RPMI8226 (cell line): ENCODE measurements at places on chromosomes 4 and X.

- DNase-seq: no peak
Observed at GRCh38 chr4:7135389-7135746, 57.0 kb upstream of the SORCS2 start.

- DNase-seq: no peak
Observed at GRCh38 chrX:2933125-2933900, 4.2 kb upstream of the ARSD start.

GRCh38 chr4:159305129-159305528, 202.2 kb downstream of the RAPGEF2 start:
- DNase-seq: no peak

DNA sequence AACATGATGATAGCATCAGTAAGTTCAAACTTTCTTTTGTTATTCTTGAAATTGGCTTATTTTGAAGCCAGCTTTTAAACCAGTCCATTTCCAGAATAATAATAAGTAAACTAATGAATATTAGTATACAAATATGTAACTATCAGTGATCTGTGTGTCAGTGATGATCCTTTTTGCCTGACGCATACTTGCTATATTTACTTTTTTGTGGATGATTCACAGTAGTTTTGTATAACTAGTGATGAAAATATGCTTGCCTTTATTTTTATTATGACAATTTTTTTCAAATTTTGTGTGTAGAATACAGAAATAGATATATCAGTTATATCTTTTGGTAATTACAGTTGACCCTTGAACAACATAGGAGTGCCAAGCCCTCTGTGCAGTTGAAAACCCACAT, 49.5 kb downstream of the USP53 start:
- no peak for DNase-seq

DNA sequence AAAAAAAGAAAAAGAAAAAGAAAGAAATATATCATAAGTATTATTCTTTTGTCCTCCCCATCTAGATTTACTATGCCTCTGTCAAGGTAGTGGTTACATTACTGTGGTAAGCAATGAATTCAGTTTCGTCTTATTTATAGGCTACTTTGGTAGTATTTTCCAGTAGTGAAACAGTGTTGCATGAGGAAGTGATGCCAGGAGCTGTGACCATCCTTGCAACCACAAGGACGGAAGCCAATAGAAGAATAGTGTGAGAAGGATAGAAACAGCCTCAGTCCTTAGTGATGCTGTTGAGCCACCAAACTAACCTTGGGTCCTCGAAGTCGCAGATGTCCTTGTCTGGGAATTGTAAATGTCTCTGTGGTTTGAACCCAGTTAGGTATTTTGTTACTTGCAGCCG, 328.5 kb downstream of the PPP3CA start:
- DNase-seq: peak; percentile 10

DNA sequence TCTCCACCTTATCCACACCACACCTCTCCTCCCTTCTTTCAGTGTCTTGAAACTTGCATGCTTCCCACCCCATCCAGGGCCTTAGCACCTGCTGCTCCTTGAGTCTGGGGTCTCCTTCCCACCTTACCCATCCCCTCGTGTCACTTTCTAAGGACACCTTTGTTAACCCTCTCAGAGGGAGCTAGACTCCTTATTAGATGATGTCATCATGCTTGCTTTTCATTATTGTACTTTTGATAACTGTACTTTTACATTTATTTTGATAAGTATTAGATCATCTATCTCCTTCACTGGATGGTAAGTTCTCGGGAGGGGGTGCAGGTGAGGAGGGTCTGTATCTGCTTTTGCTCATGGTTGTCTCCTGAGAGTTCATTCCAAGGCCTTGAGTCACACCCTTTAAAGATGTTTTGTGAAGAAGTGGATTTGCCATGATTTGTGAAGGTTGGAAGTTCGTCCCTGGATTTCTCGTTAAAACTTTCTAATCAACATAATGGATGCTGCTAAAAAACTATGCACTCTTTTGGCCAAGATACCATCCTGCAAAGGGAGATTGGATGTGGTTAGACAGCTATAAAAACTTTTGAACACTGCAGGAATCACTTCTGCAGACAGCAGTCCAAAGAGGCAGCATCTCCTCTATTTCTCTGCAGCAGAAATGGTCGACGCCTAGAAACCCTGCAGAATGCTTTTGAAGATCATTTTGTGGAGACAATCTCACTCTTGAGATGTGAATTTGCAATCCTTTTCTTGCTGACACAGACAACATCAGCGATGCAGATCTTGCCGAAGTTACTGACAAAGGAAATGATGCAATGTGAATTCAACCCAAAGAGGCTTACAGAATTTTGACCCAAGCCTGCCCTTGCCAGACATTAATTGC, 69.6 kb downstream of the ENPP6 start:
- DNase-seq: no peak

DNA sequence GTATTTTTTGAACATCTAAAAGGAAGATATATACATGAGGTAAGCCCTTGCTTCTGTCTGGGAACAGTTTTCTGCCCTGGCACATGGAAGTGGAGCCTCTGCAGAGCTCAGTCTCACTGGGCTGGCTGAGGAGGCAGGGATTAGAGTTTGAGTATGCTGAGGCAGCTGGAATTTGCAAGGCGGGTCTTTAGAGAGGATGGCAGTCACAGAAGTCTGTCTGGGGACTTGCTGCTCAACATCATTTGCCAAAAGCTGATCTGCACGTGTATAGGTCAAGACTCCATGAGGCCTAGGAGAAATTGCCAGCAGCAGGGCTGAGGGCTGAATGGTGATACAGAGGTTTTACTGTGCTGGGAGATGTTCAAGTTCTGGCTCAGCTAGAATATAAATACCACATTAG, 163.6 kb upstream of the ANK2 start:
- DNase-seq: no peak

GRCh38 chr4:88803600-88804096, 106.0 kb upstream of the NAP1L5 start:
- no peak for DNase-seq

DNA sequence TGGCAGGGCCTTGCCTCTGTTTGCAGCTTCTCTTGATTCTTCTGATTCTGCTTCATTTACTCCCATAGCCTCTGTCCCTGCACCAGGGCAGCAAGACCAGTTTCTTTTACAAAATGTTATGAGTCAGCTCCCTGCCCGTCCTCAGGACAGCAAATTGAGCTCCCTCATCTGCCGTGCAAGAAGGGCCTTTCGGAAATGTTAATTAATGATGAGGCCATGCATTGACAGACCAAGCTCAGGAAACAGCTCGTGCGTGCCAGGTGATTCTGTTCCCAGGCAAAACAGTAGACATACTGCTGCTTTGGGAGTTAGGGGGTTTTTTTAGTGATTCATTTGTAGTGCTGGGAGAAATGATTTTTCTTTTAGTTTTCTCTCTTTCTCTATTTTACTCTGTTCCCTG, 231.7 kb downstream of the FBXW7 start:
- no peak for DNase-seq

GRCh38 chr4:45803994-45804393, 319.9 kb downstream of the GABRG1 start:
- no peak for DNase-seq

GRCh38 chr4:8553216-8553615, 27.0 kb upstream of the GPR78 start:
- DNase-seq: peak; percentile 18

GRCh38 chrX:148020329-148020728, 39.2 kb downstream of the FMR1NB start:
- DNase-seq: no peak

GRCh38 chr4:82084747-82085146, 289.0 kb downstream of the HNRNPD start:
- DNase-seq: no peak

DNA sequence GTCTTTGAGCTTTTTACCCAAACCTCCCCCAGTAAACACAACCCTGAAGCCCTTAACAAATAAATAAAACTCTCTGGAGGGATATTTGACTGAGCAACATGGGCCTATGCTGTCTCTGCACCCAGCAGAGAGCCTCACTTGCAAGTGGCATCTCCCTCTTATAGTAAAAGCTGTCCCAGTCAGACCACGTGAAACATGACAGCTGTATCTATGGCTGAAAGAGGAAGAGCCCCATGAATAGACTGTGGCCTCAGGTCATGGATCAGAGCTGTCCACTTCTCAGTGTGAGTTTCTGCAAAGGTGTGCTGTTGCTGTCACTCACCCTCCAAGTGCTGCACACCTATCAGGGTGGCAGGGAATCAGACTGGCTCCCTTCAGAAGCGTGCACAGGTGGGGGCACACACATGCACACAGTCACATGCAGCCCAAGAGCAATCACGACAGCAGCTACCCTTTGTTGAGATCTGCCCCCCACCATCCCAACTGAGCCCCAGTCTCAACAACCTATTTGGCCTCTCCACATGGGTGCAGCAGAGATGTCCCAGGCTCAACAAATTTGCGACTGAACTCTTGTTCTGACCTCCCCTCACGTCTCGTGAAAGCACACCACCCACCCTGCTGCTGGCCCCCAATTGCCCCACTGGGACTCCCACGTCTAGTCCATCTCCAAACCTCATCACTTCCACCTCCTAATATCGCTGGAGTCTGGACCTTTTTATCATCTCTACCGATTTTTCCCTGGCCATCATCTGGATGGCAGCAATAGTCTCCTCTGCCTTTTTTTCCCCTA, 45.6 kb downstream of the NAT8L start:
- DNase-seq: no peak

DNA sequence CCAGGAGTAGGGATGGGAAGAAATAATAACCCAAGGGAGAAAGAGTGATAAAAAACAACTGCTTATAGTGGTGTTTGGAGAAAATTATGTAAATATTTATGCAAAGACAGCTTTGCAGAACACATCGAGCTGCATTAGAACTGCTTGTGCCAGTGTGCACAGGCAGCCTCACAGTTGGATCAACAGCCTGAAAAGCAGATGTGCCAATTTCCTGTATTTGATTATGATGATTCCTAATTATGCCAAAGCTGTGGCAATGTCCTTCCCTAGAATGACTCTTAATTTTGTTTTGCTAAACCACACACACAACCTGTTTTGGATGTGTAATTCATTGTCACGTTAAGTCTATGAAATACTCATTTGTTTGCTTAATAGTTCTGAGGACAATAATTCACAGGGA, 30.6 kb upstream of the ANTXR2 start:
- no peak for DNase-seq

DNA sequence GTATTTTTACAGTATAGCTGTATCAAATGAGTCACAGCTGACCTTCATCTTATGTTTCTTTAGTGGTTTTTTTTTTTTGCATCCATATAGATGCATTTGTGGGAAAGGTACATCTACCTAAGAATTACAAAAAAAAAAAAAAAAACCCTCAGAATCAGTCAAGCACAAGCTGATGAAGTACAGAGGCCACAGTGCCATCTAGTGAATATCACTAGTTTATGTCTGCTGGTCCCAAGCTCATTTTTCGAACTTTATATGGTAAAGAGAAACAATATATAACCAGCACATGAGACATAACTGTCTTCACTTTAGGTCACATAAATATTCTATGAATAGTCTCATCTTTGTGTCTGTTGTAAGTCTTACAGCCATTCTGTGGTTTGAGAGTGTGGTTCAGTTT, 220.1 kb downstream of the DLG3 start:
- peak; percentile 12 for DNase-seq

- peak; percentile 3 for DNase-seq
Observed at GRCh38 chrX:110172215-110172614, 145.7 kb downstream of the AMMECR1 start.

GRCh38 chr4:105605493-105605892, 53.1 kb downstream of the ARHGEF38 start:
- no peak for DNase-seq

DNA sequence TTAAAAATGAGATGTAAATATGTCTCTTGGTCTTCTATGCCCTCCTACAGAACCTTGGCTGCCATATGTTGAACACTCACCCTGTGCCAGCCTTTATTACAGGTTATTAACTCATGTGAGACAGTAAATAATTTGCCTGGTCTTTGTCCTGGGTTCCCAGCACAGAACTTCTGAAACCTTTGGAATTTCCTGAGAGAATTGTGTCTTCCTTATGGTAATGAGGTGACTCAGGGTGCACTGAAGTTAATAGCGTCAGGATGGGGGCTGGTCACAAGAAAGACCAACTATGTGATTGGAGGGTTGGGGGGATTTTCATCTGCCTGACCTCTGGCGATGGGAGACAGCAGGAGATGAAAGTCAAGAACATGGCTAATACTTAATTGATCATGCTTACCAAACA, 289.8 kb upstream of the STS start:
- no peak for DNase-seq

GRCh38 chr4:109323348-109323747, 20.9 kb upstream of the COL25A1 start:
- DNase-seq: no peak

DNA sequence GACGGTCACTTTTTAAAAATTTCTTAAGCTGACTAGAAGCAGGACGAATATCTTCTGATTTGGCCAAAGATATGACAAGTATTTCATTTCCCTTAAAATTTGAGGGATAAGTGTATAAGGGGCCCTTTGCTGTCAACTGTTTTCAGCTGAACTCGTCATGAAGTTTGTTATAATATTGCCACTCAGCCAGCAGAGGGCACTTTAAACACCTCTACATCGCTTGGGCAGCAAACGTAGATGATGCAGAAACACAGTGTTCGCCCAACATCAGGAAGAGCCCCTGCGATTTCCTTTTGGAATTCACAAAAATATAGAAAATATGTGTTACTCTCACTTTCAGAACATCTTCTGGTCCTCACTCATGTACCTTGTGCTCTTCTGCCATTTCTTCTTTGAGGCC, 435.7 kb upstream of the FMR1 start:
- DNase-seq: peak; percentile 33

DNA sequence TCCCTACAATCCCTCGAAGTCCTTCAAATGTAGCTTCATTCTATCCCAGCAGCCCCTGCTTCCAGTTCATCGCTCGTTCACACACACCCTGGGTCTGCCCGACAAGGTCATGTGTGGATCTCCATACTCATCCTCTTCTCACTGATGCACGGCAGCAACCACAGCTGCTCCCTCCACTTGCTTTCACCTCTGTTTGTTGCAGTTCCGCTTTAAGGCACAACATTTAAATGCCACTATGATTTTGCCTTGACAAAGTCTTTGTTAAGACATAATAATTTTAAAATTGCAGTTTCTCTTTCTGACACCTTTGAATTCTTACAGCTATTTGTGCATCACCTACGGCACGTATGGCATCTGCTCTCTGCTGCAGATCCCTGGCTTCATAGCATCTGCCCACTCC, 1.8 kb downstream of the ODAPH start:
- no peak for DNase-seq

DNA sequence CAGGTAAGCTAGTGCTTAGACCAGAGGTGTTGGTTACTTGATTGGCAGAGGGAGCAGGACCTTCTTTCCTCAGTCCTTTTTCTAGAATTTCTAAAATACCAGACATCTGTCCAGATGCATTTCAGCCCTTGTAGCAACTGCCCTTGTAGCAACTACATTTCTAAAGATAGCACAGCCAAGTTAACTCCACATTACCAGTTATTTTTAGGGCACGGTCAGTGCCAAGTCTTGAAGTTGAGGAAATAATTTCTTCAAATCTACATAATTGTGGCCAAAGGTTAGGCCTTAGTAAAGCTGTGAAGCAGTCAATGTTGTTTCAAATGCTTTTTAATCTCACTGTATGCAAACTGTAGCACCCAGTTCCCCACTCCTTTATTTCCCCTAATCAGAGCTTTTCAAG, 62.9 kb downstream of the MID1IP1 start:
- DNase-seq: no peak
